Small intestine (tissue), 16 donors: ENCODE measurements at places on chromosomes 2 and 18. TPM values are rescaled to one million over a fixed set of nuclear protein-coding genes. Genes with fewer than 3 reads are reported as not detected.

- DNase-seq = peak; percentile 35
Observed at GRCh38 chr2:119694470-119694844, 15.5 kb downstream of the TMEM177 start.

- DNase-seq = no peak
Observed at GRCh38 chr2:7016601-7017211, 99.5 kb downstream of the RNF144A start.

DNA sequence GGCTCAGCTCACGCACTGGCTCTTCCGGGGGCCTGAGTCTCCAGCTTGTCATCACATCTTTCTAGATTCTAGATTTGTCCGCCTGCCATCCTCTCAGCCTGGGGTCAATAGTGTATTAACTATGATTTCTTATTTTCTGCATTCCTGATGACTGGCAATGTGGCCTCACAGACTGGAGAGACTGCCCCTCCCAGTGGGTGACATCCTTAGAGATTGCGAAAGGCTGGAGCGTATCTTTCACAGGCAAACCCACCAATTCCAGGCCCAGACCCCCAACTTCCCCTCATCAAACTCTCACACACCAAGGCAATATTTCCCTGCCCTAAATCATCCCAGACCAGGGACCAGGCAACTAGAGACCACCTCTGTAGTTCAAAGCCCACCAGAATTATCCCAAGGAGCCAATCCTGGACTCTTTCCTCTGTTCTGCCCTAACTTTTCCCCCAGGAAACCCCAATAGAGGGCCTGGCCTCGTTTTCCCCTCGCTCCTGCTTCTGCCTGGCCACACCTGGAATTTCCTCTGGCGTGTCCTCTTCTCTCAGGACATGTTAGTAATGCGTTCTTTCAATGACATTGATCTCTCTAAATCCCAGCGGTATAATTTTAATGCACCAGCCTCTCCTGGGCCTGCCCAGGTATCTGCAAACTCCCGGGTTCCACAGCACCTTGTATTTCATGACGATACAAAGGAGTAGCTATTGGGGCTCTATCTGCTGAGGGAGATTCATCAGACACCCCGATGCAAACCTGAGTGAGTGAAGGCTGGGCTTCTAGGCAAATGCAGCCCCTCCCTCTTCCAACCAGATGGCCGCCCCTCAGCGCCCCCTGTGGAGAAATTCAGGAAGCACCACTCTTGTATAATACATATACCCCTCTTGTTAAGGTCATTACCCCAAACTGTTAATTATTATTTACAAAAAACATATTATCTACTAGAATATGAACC is 2.4 kb upstream of the KCNF1 start:
- DNase-seq = peak; percentile 44

DNA sequence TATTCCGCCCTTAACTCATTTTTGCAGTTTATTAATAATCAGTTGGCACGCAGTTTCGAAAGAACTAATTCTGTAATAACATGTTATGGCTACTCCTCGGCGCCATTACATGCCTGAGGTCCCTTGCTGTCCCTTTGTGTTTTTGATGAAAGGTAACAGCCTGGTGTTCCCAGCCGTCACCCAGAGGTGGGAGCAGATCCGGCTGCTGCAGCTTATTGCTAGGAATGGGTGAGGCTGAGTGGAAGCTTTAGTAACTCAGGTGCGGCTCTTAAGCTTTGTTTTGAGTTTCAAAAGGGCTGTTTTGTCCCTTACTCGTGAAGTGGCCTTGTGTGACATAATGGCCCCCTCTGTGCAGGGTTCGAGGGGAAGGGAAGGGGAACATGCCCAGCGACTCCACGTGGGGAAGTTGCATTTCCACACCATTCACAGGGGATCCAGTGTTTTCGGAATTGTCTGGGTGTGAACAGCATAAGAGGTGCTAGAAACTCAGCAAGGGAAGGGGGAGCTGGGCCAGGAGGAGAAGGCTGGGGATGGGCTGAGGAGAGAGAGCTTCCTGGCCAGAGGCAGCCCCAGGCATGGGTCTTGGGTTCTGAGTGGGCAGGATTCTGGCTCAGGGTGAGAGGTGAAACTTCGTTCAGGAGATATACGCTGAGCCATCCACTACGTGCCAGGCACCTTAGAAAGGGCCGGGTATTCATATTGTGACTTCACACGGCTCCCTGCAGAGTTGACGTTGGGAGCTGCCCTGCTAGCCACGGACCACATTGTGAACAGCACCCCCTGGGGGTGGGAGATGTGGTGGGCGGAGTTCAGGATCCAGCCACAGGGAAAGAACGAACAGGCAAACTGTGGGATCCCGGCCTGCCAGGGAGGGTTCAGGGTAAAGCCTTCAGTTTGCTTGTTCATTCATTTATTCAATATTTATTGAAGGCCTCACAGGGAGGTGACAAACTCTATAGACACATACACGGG is 84.4 kb downstream of the TGOLN2 start:
- DNase-seq = peak; percentile 78

DNA sequence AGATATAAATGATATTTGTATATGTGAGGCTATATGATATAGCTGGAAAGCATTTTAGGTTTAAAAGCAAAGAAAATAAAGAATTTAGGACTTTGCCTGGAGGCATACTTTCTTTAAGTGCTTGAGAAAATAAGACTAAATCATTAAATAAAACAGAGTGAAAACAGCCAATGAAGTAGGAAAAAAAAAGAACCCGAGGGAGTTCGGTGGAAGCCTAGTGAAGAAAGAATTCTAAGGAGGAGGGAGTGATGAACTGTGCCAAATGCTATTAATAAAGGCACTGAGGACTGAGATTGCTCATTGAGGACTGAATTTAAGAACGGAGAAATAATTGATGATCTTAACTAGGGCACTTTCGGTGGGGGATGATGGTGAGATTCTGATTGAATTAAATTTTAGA is 573.5 kb downstream of the DSC3 start:
- DNase-seq = no peak

DNA sequence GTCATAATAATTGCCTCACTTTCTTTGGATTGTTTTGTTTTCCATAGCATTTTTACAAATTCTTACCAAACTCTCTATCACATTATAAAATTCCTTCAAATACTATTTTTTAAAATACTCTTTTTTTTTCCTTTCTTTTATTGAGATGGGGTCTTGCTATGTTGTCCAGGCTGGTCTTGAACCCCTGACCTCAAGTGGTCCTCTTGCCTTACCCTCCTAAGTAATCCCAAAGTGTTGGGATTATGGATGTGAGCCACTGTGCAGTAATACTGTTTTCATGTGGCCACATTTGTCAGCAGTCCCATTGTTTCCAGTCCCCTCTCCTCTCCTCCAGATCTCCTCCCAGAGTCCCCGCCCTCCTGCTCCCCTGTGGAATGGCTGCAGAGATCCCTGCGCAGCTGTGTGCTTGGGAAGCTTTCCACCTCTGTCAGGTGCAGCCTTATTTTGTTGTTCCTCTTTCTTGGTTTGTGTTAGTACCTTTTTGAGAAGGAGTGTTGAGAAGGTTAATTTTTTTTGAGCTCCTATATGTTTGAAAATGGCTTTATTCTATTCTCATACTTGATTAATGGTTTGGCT is 227.3 kb downstream of the LOXHD1 start:
- DNase-seq = no peak

DNA sequence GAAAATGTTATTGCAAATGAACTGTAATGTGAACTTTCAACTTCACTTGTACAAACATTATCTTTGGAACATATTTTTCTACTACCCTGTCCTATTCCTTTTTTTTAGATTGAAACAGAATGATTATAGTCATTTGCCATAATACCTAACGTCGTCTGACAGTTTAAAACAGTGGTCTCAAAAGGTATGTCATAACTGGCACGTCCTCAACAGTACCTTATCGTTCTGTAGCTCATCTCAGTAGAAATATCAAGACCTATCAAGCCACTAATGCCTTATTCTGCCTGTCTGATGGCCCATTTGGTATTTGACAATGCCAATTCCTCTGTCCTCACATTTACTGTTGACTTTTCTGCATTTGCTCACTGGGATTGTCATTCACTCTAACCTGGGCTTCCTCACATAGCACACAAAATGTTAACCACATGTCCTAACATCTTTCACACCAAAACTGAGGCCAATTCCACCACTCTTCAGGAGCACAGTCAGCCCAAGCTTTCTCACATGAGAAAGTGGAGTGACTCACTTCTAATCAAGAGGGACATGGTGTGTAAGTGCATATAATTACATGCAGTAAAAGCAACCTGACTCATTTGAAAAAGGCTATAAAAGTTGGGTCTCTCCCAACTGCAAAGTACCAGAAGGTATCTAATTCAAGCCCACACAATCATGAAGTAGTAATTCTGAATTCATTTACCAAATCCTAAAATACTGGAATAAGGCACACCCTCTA is 34.8 kb downstream of the DNER start:
- DNase-seq = no peak

- no peak for DNase-seq
Observed at GRCh38 chr2:211351987-211352386, 795.6 kb downstream of the CPS1 start.

GRCh38 chr2:6828299-6828584 is 37.5 kb downstream of the CMPK2 start:
- peak; percentile 10 for DNase-seq

- DNase-seq = peak; percentile 96
Observed at GRCh38 chr2:241609859-241610793, 26.8 kb downstream of the THAP4 start.

WNT10A gene
- 0.07 TPM for polyA plus RNA-seq

ACMSD gene
- polyA plus RNA-seq = not detected

MYOM1 gene
- 2.9 TPM for polyA plus RNA-seq

NDC80 gene
- polyA plus RNA-seq = 12.8 TPM

PGAP1 gene
- 0.67 TPM for polyA plus RNA-seq

SPC25 gene
- 2.7 TPM for polyA plus RNA-seq

GAD1 gene
- 0.21 TPM for polyA plus RNA-seq
